ENCODE measurements at places on chromosomes 13 and 19. TPM values are rescaled to one million over a fixed set of nuclear protein-coding genes. Genes with fewer than 3 reads are reported as not detected.

DNA sequence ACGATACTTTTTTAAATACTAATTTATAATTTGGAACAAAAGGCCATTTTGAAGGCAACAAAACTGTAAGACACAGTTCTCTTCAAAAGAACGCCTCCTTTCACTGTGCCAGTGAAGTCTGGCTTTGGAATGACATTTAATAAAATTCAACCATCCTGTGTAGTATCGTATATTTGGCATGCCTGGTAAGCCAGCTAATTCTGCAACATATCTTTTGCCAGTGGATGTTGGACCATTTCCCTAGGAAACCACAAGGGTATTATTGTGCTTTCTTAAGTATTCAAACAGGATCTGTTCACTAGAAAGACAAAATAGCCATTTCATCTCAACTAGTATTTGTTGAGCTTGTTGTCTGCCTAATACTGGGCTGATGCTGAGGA, 111.6 kb downstream of the RGCC start:
- peaks cover 13% of the 10 kb centered on the region for H3K4me1 ChIP-seq
- no peaks in the 10 kb centered on the region for H3K36me3 ChIP-seq
- no peaks in the 10 kb centered on the region for H3K27me3 ChIP-seq
- H3K4me3 ChIP-seq = no peak overlapping the region

GRCh38 chr19:10805065-10805757, 30.8 kb downstream of the TMED1 start:
- H3K4me1 ChIP-seq = no peaks in the 10 kb centered on the region
- peak overlapping the region; percentile 2 for H3K27ac ChIP-seq
- H3K36me3 ChIP-seq = peaks cover 60% of the 10 kb centered on the region
- H3K4me3 ChIP-seq = no peak overlapping the region
- no peak for DNase-seq

DNA sequence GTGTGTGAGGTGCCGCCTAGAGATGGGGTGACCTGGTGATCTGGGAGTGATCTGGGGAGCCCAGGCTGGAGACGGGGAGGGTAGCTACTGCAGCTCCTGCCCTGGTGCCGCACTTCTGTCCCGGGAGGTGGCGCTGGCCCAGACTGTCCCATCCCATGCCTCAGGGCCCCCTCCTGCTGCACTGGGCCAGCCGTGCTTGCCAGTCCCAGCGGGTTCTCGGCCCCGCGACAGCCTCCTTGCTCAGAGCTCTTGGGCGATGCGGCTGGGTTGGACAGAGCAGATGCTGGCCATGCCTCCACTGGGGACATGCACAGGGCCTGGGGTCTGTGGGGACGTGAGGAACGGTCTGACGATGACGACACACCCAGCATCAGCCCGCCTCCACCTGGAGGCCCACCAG, 2.5 kb downstream of the RAX2 start:
- H3K27me3 ChIP-seq = no peaks in the 10 kb centered on the region
- peaks cover 28% of the 10 kb centered on the region for H3K36me3 ChIP-seq
- no peak for DNase-seq

DNA sequence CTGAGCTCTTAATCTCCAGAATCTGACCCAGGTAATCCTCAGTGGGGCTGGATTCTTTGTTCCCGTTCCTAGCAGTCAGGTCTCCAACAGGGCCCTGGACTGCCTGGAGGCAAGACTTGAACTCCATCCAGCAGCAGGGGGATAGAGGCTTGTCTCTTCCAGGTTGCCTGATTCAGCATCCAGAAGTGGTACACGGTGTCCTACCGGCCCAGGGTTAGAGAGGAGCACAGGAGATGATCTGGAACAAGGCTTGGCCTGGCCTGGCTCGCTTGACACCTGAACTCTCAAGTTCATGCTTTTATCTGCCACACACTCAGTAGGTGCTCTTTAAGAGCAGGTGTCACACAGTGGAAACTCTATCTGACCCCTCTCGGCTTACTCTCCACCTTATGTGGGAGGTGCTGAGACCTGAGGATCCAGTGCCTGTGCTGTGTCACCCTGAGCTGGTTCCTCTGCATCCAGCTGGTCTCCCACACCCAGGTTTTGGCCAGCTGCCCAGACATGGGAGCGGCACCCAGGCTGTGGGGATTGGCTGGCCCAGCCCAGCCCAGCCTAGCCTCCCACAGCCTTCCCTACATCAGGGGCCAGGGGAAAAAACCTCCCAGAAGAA, at the start of gene CYP4F3:
TSS of gene CYP4F3 (plus strand) at position 604 of the 610 bp plus-strand sequence. CDS start 519 bp downstream, outside the sequence.
- H3K4me1 ChIP-seq = no peaks in the 10 kb centered on the region
- H3K36me3 ChIP-seq = no peaks in the 10 kb centered on the region

DNA sequence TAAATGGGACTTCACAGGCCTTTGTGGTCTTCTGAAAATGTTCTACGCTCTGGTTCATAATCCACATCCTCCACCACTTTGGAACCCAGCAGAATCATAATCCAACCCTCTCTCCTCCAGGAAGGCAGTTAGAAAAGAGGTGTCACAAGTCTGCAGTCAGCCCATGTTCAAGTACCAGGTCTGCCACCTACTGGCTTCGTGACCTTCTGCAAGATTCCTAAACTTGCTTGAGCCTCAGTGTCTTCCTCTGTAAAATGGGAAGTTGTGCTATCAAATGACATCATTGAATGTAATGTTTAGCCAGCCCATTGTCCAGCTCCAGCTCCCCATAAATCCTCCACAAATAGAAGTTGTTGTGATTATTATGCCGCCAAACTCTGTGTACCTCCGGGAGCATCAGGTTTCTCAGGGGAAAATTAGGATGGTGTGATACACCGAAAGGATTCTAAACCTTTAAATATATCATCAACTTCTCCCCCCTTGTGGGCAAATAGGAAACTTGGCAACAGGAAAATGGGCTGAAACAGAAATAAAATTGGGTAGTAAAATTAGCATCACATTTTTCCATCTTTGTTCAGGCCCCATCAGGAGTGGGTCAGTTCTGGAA, 109.7 kb downstream of the NUFIP1 start:
- H3K27ac ChIP-seq = no peak overlapping the region
- no peaks in the 10 kb centered on the region for H3K4me1 ChIP-seq
- H3K36me3 ChIP-seq = no peaks in the 10 kb centered on the region
- no peaks in the 10 kb centered on the region for H3K27me3 ChIP-seq
- no peak overlapping the region for H3K4me3 ChIP-seq

DNA sequence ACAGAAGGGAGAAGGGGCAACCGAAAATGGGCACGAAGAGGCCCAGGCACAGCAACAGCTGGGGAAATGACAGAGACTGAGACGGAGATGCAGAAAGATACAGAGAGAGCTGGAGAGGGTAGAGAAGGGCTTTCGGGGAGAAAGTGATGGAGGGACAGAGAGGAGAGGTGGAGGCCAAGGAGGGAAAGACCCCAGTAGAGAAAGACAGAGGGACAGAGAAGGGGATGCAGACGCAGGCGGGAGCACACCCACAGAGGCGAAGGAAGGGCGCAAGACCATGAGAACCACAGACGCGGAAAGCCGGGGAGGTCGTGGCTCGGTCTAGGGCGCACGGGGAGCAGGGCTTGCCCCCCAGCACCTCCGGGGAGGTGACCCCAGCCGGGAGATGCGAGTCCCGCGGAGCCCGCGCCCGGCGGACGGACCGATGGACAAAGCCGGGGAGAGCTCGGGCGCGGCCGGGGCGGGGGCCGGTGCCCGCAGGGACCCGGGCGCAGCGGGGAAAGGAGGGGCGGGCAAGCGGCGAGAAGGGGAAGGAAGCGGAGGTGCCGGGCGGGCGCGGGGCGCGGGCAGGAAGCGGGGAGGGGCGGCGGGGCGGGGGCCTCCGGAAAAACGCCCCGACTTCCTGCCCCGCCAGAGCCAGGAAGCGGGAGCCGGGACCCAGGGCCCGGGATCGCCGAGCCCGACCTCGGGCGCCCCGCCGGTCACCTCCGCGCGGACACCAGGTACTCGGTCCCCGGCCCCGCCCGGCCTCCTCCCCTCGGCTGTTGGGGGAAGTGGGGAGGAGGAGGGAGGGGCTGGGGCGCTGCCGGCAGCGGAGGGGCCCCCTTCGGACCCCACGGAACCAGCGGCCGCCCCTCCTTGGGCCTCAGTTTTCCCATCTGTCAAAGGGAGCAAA, at the start of gene ARHGEF1:
TSS of gene ARHGEF1 (plus strand) at position 617 of the 895 bp plus-strand sequence. CDS start 4,899 bp downstream, outside the sequence.
- H3K36me3 ChIP-seq = no peaks in the 10 kb centered on the region
- peak; percentile 57 for DNase-seq
- H3K4me1 ChIP-seq = no peaks in the 10 kb centered on the region
- H3K27me3 ChIP-seq = no peaks in the 10 kb centered on the region
- peak within 1 kb of the TSS; percentile 98 for H3K4me3 ChIP-seq

- no peak overlapping the region for H3K4me3 ChIP-seq
- no peak for DNase-seq
- no peaks in the 10 kb centered on the region for H3K27me3 ChIP-seq
Observed at GRCh38 chr13:38866649-38867048, 124.0 kb downstream of the STOML3 start.

- DNase-seq = no peak
- H3K36me3 ChIP-seq = peaks cover 17% of the 10 kb centered on the region
- no peaks in the 10 kb centered on the region for H3K4me1 ChIP-seq
- H3K27me3 ChIP-seq = no peaks in the 10 kb centered on the region
Observed at GRCh38 chr19:35783469-35784434, 8.4 kb downstream of the ARHGAP33 start.

- H3K4me1 ChIP-seq = no peaks in the 10 kb centered on the region
- H3K36me3 ChIP-seq = no peaks in the 10 kb centered on the region
- H3K27me3 ChIP-seq = no peaks in the 10 kb centered on the region
- no peak overlapping the region for H3K4me3 ChIP-seq
Observed at GRCh38 chr13:20666948-20667347, 36.6 kb upstream of the IL17D start.

DNA sequence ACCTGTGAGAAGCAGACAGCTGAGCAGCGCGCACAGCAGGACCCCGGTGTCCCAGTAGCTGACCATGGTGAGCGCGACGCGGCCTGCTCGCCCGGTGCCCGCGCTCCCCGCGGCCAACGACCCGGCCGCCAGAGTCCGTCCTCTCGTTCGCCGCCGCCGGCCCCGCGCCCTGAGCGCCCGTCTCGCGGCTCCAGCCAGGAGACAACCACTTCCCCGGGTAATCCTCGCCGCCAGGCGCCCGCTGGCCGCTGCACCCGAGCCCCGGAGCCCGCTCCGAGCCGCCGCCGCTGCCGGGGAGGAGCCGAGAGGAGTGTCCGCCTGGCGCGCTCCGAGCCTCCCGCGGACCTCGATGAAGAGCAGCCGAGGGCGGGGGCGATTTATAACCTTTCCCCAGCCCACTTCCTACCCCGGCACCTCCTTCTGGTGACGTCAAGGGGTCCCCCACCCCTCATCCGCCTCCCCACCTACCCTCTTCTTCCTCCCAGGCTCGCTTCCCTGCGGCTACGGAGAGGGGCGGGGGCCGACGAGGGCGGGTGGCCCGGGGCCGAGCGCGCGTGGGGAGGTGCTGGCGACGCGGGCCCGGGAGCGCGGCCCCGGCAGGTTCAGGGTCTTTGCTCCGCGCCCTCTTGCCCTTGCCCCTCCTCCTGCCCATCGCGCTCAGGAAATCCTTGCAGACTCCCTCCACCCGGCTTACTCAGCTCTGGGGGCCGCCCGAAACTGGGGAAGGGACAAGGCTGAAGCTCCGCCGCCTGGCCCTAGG, at the start of gene FLT1:
TSS of gene FLT1 (minus strand) at position 351 of the 760 bp plus-strand sequence. CDS start at position 66, 285 bp downstream.
- peak within 1 kb of the TSS; percentile 73 for H3K4me3 ChIP-seq
- peak within 1 kb of the TSS; percentile 79 for H3K27ac ChIP-seq
- DNase-seq = peak; percentile 65
- no peaks in the 10 kb centered on the region for H3K36me3 ChIP-seq

- no peaks in the 10 kb centered on the region for H3K27me3 ChIP-seq
- no peak for DNase-seq
- no peaks in the 10 kb centered on the region for H3K4me1 ChIP-seq
- no peaks in the 10 kb centered on the region for H3K36me3 ChIP-seq
Observed at GRCh38 chr13:44549476-44549875, 26.7 kb downstream of the TSC22D1 start.

ACP5 gene
- polyA plus RNA-seq = 95.6 TPM

All from lung (tissue), 17 donors.